ENCODE measurements at places on chromosomes 5 and 9.

DNA sequence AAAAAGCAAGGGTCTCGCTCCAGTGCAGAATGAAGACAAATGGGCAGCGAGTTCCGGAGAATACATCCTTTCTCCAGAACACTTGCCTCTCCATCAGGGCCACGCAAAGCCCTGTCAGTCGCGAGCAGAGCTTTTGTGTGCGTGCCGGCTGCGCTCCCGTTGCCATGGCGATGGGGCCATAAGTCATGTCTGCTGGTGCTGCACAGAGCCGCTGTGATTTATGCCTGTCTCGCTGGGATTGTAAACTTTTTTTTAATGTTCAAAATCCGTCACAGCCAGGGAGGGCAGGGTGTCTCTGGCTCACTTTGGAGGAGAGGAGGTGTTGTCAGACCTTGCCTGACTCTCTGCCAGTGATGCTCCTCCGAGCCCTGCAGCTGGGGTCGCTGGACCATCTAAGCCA, 272.7 kb downstream of the TRIM32 start:
- no peak for DNase-seq

DNA sequence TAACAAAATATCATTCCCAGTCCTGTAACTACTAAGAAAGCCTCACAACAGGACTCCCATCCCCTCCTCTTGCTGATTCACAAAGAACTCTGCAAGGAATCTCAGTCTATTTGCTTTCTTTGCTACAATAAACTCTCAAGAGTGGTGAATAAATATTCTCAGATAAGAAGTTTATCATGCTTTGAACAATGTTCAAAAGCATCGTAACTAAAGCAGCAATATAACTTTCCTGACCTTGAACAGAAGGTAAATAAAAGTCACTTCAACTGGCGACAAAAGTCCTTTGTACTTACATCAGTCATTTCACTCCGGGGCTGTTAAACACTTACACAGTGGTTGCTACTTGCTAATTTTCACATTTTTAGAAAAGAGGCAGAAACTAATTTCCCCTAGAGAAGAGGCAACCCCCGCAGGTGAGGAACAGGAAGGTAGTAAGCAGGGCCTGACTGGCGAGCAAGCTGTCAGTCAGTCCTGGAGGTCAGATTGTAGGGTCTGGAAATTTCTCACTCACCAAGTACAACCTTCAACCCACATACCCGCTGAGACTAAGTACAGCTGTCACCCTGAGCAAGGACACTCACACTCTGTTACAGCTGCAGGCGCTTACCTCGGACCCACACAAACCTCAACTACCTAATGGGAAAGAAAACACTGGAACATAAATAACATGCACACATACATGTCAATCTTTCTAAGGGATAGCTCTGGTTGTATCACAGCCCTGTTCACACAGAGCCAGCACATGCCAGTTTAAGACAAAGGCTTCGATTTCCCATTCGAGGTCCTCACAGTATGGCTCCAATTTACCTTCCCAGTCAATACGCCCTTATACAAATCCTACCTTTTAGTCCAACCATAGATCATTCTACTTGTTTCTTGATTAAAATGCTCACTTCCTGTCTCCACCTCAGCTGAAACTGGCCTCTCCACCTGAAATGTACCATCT, 104.6 kb upstream of the RETREG1 start:
- no peak for DNase-seq

- no peak for DNase-seq
Measured at GRCh38 chr9:3968891-3969290, 331.0 kb downstream of the GLIS3 start.

GRCh38 chr5:31366941-31367340, 165.0 kb downstream of the DROSHA start:
- DNase-seq = no peak

GRCh38 chr5:134004626-134005416, at the start of gene VDAC1:
VDAC1 (minus strand) TSS chr5:134004975; CDS start chr5:133993012, 11,963 bp downstream.
- DNase-seq = peak; percentile 50
